Caco-2 (cell line): ENCODE measurements at places on chromosomes 3 and 15. TPM values are rescaled to one million over a fixed set of nuclear protein-coding genes. Genes with fewer than 3 reads are reported as not detected.

DNA sequence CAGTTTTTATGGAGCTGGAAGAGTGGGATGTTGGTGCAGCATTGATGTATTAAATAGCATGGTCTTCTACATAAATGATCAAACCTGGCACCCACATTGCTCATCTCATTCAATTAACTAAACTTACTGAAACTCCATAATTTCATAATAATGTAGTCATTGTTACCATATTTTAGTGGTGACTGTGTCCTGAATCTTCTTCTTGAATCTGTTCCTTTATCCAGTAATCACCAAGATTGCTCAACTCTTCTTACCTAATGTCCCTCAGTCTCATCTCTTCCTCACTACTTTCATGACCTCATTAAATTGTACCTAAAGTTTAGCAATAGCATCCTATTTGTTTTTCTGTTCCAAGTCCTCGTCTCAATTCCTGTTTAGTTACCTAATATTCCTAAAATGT is 69.8 kb downstream of the FGF7 start:
- no peak for DNase-seq

GRCh38 chr15:48865370-48866079 is 12.4 kb upstream of the EID1 start:
- DNase-seq: no peak

- no peak for DNase-seq
Observed at GRCh38 chr3:134066651-134067530, 37.2 kb upstream of the SLCO2A1 start.

GRCh38 chr3:182241766-182242488 is 530.2 kb downstream of the SOX2 start:
- no peak for DNase-seq

The GOLGA8R gene
- total RNA-seq: not detected in 2 replicates

The EPHB1 gene
- total RNA-seq: 2.3 and 4.6 TPM in 2 replicates
